ENCODE measurements at places on chromosomes 6 and 20. TPM values are rescaled to one million over a fixed set of nuclear protein-coding genes. Genes with fewer than 3 reads are reported as not detected.

GRCh38 chr20:62716198-62716940, 7.7 kb downstream of the NTSR1 start:
- no peaks in the 10 kb centered on the region for H3K36me3 ChIP-seq
- H3K27ac ChIP-seq = no peak overlapping the region
- H3K27me3 ChIP-seq = peaks cover 38% of the 10 kb centered on the region

The SRMS gene
- total RNA-seq = not detected

DNA sequence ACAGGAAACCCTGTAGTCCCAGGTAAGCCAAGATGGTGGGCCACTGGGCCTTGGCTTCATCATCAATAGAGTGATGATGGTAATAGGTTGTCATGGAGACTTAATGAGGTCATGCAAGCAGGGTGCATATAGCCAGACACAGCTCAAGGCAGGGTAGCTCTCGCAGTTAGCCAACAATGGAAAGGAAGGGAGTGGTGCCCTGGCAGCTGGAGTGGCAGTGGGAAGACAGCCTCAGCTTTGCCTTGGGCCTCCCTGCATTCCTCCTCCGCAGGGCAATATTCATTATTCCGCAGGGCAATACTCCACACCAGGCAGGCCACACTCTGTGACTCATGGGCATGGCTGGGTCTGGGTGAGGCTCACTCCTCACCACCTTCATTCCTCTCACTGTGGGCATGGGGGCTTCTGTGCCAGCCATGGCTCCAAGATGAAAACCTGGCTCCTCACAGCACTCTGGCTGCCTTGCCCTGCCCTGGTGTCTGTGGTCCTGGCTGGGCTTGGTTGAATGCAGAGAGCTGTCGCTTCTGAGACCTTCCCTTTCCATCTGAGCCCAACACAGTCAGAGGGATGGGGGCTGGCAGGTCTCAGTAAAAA, 163.1 kb upstream of the PMEPA1 start:
- no peak for DNase-seq
- H3K36me3 ChIP-seq = no peaks in the 10 kb centered on the region
- no peak overlapping the region for H3K27ac ChIP-seq
- no peak overlapping the region for H3K4me3 ChIP-seq

The CYP24A1 gene
- 1.2 TPM for total RNA-seq

DNA sequence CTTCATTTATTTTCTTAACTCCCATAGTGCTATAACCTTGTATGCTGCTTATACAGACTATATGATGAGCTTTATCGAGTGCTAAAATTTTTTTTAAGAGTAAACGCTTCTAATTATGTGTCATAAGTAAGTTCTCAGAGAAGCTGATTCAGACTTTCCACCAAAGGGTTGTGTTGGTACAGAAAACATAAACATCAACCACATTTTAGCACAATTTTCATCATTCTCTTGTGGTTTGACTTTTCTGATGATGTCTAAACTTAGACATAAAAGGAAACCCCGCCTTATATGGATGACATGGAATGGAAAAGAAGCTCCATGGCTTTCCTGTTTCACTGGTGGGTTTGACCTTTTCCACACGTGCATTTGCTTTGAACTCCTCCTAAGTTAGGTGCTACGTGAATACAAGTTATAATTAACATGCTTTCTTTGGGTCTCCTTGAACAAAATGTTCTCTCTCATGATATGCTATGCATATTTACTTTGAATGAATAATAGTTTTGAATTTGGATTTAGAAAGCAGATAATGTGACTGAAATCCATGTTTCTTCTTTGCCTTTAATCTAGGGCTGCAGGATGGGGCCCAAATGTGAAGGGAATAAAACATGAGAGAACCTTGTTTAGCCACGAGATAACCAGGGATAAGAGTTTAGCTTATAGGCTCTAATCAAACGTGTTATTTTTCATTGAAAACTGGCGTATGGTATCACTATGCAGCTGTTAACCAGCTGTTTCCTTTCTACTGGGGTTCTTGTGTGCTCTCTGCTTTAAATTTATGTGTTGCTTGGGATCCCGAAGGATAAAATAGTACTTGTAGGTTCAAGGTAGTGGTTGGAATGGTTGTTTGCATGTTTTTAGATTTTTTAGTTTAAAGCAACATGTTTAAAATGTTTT, 127.1 kb upstream of the AHI1 start:
- H3K36me3 ChIP-seq = no peaks in the 10 kb centered on the region
- H3K4me1 ChIP-seq = peaks cover 10% of the 10 kb centered on the region
- no peaks in the 10 kb centered on the region for H3K27me3 ChIP-seq
- H3K27ac ChIP-seq = no peak overlapping the region
- H3K4me3 ChIP-seq = no peak overlapping the region
- peak; percentile 73 for DNase-seq

- DNase-seq = peak; percentile 63
- H3K4me3 ChIP-seq = no peak overlapping the region
- H3K4me1 ChIP-seq = peaks cover 21% of the 10 kb centered on the region
- H3K27ac ChIP-seq = no peak overlapping the region
- H3K36me3 ChIP-seq = no peaks in the 10 kb centered on the region
These were observed 50.7 kb downstream of the CLIC5 start for GRCh38 chr6:45965007-45965406.

DNA sequence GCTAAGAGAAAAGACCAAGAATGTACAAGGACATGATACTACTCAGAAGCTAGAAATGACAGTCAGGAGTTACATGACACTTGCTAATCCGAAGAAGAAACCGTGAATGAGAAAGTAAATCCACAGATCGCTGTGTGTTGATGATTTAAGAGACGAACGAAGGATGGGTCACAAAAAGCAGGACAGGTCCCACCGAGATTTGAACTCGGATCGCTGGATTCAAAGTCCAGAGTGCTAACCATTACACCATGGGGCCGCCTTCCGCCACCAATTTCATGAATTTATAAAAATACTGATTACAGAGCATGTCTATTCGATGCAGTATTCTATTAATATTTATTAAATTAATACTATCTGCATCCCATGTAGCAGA, 54.0 kb upstream of the BTN3A2 start:
- no peaks in the 10 kb centered on the region for H3K36me3 ChIP-seq
- no peaks in the 10 kb centered on the region for H3K27me3 ChIP-seq
- H3K4me1 ChIP-seq = peaks cover 23% of the 10 kb centered on the region
- H3K4me3 ChIP-seq = peak overlapping the region; percentile 95
- DNase-seq = peak; percentile 64

DNA sequence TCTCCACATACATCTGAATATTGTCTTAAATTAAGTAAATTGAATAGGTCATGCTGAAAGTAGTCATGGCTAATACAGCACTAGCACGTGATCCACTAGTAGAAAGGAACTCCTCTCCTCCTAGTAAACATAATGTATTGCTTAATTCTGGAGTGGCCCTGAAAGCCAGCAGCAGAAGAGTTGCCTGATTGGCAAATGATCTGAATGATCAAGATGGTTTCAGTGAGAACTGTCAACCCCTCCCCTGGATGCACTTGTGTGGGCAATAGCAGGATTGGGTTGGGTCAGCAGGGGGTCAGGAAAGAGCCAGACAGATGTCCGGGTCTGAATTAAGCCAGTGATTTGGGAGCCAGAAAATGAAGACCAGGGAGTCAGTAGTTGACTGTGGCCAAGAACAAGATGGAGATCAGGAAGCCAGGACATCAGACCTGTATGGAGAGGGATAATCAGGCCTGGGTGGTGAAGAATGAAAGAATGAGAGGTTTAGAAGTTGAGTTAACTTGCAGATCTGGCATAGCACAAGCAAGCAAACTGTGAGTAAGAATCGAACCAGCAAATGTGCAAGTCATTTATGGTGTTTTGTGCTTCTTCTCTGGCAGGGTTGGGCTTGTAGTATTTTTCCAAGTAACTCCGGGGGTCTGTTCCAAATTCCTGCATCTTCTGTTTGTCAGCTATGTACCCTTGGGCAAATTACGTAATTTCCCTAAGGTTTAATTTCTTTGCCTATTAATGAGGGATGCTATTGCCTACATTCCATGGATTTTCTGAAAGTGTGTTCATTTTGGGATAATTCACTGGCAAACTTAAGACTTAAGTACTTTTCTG, 304.9 kb downstream of the CD109 start:
- H3K4me1 ChIP-seq = no peaks in the 10 kb centered on the region
- no peak overlapping the region for H3K4me3 ChIP-seq
- DNase-seq = peak; percentile 42
- no peaks in the 10 kb centered on the region for H3K36me3 ChIP-seq

GRCh38 chr20:50003253-50003656, 20.5 kb downstream of the SNAI1 start:
- H3K4me3 ChIP-seq = no peak overlapping the region
- peak; percentile 92 for DNase-seq
- H3K36me3 ChIP-seq = no peaks in the 10 kb centered on the region
- H3K27me3 ChIP-seq = no peaks in the 10 kb centered on the region
- H3K27ac ChIP-seq = peak overlapping the region; percentile 43
- peaks cover 10% of the 10 kb centered on the region for H3K4me1 ChIP-seq

The GSTA2 gene
- 0.11 TPM for total RNA-seq

The TENT5A gene
- 48.6 TPM for total RNA-seq

The RAMACL gene
- 0.13 TPM for total RNA-seq

DNA sequence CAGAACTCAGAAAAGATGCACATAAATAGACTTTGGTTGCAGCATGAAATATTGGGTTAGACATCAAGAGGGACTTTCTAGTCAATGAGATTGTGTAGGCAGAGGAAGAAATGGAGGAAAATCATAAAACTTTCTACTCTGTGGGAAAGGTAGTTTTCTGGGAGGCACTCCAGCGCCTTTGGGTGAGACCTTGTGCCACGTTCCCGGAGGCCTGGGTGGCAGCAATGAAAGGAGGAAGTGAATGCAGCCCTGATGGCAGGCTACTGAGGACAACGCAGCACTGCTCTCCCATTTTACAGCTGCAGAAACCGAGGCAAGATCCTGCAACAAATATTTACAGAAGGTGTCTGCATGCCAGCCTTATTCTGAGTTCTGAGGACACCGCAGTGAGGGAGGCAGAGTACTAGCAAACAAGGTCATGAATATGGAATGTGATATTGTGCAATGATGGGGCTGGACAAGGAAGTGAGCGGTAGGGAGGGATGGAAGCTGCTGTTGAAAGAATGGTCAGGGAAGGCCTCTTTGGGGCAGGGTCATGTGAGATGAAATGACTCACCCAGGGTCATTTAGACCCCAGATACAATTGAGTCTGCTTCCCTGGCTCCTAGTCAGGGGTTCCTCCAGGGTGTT, 159.1 kb downstream of the TFAP2C start:
- DNase-seq = peak; percentile 95
- H3K36me3 ChIP-seq = no peaks in the 10 kb centered on the region
- peak overlapping the region; percentile 93 for H3K27ac ChIP-seq
- H3K27me3 ChIP-seq = no peaks in the 10 kb centered on the region
- H3K4me3 ChIP-seq = peak overlapping the region; percentile 16

The ADGRF4 gene
- total RNA-seq = not detected

- peak; percentile 92 for DNase-seq
- peak overlapping the region; percentile 54 for H3K4me3 ChIP-seq
- peak overlapping the region; percentile 78 for H3K27ac ChIP-seq
- peaks cover 56% of the 10 kb centered on the region for H3K4me1 ChIP-seq
- no peaks in the 10 kb centered on the region for H3K36me3 ChIP-seq
- H3K27me3 ChIP-seq = no peaks in the 10 kb centered on the region
These were observed 311.5 kb downstream of the HDGFL1 start for GRCh38 chr6:22880686-22881433.

The SPEF1 gene
- not detected for total RNA-seq

The MAFB gene
- 1.8 TPM for total RNA-seq

The BPIFB4 gene
- not detected for total RNA-seq

DNA sequence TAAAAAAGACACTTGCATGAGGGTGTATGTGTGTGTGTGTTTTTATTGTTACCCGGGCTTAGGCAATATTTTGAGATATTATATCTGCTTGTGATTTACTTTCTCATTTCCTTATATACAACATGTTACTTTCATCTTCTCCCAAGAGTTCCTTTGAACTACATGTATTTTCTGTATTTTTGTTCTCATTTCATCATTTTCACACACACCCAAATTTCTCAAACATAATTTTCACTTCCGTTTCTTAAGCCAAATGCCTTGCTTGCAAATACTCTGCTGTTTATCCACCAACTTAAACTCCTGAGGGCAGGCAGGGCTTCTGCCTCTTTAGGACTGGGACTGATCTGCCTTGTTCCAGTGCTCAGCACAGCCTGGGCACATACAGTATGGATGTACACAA, 69.3 kb upstream of the FYN start:
- no peak overlapping the region for H3K27ac ChIP-seq
- H3K4me3 ChIP-seq = no peak overlapping the region
- peaks cover 7% of the 10 kb centered on the region for H3K4me1 ChIP-seq

- H3K4me1 ChIP-seq = peaks cover 10% of the 10 kb centered on the region
- H3K27me3 ChIP-seq = no peaks in the 10 kb centered on the region
- no peak overlapping the region for H3K4me3 ChIP-seq
- H3K27ac ChIP-seq = no peak overlapping the region
- peak; percentile 64 for DNase-seq
These were observed 11.4 kb downstream of the SYNGAP1 start for GRCh38 chr6:33430991-33431879.

The GPLD1 gene
- 0.97 TPM for total RNA-seq

The ARMC2 gene
- 0.97 TPM for total RNA-seq

- no peak overlapping the region for H3K4me3 ChIP-seq
- H3K4me1 ChIP-seq = peaks cover 20% of the 10 kb centered on the region
- no peak for DNase-seq
- H3K27me3 ChIP-seq = no peaks in the 10 kb centered on the region
- H3K27ac ChIP-seq = no peak overlapping the region
These were observed 111.7 kb downstream of the NOL4L start for GRCh38 chr20:32473231-32474008.

- no peaks in the 10 kb centered on the region for H3K4me1 ChIP-seq
- no peak overlapping the region for H3K4me3 ChIP-seq
- peaks cover 65% of the 10 kb centered on the region for H3K27me3 ChIP-seq
- DNase-seq = no peak
- no peak overlapping the region for H3K27ac ChIP-seq
These were observed 5.6 kb downstream of the PLEKHG1 start for GRCh38 chr6:150605333-150605732.

- H3K4me3 ChIP-seq = no peak overlapping the region
- no peak for DNase-seq
- H3K36me3 ChIP-seq = no peaks in the 10 kb centered on the region
These were observed 230.8 kb downstream of the TFAP2B start for GRCh38 chr6:51049288-51049982.

DNA sequence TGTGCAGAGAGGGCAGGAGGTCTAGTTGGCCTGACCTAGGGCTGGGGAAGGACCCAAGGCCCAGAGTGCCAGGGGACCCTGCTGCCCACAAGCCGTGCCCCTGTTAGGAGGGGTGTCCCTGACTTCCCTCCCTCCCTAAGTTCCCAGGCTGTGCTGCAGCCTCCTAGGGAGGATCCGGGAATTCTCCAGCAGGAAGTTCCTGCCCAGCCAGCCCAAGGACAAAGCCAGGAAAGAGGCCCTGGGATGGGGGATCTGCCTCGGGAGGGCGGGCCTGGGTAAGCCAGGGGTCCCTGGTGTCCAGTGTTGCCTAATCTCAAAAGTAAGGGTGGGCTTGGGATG, 9.3 kb upstream of the BAK1 start:
- no peaks in the 10 kb centered on the region for H3K27me3 ChIP-seq
- no peak overlapping the region for H3K27ac ChIP-seq
- no peak for DNase-seq
- H3K4me3 ChIP-seq = no peak overlapping the region
- peaks cover 15% of the 10 kb centered on the region for H3K4me1 ChIP-seq

GRCh38 chr20:47181056-47181862, 175.2 kb downstream of the ZMYND8 start:
- H3K27ac ChIP-seq = no peak overlapping the region
- H3K4me3 ChIP-seq = no peak overlapping the region
- DNase-seq = peak; percentile 86

GRCh38 chr6:75278474-75279077, 6.0 kb downstream of the TMEM30A start:
- DNase-seq = peak; percentile 22
- no peaks in the 10 kb centered on the region for H3K27me3 ChIP-seq
- H3K4me3 ChIP-seq = no peak overlapping the region
- no peaks in the 10 kb centered on the region for H3K36me3 ChIP-seq
- H3K27ac ChIP-seq = no peak overlapping the region
- peaks cover 74% of the 10 kb centered on the region for H3K4me1 ChIP-seq
